Stimulated activated CD4-positive, alpha-beta T cell treated with anti-CD3 and anti-CD28 coated beads, TNF-alpha, amount 100 ng/mL, for 4 hours (primary cell): ENCODE measurements at places on chromosomes 6 and 20.
A peak's percentile ranks its signal among the peaks of the same experiment; 100 is the strongest.

DNA sequence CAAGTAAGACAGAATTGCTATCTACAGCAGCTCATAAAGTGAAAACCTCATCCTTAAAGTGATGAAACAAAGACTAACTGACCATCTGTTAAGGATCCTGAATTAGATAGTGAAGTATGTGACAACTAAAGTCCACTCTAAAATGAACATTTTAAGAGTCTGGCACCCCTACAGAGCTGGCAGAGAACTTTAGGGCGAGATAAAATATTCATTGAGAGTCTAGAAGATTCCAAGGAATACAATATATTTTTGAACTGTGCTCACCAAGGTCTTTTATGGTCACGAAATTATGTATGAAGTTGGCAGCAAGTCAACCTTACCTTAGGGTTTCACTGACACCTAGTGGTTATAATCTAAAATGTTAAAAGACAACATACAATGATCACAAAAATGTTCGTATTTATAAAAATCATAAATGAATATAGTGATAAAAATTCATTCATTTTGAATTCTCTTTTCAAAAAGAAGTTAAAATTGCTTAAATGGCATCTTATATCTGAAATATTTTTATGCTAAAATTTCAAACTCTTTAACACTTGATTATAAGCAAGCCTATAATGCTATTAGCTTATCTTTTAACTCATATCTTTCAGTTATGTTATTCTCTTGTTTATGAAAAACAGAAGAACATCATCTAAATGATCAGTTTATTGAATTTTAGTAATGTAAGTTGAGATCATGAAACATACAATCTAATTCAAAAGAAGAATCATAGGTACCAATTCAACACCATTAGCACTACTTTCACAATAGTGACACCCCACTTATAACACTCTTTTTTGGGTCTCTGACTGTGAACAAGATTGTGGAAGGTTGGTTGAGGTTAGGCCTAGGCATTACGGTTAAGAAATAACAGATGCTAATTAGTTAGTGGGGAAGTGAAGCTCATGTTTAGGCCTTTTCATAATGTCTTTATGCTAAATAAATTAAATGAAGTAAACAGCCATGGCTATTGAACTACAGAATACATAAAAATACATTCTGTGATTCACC lies 27.5 kb downstream of the RSPH3 start:
- DNase-seq = no peak

GRCh38 chr20:60822699-60823607 lies 429.1 kb upstream of the CDH4 start:
- DNase-seq = no peak

DNA sequence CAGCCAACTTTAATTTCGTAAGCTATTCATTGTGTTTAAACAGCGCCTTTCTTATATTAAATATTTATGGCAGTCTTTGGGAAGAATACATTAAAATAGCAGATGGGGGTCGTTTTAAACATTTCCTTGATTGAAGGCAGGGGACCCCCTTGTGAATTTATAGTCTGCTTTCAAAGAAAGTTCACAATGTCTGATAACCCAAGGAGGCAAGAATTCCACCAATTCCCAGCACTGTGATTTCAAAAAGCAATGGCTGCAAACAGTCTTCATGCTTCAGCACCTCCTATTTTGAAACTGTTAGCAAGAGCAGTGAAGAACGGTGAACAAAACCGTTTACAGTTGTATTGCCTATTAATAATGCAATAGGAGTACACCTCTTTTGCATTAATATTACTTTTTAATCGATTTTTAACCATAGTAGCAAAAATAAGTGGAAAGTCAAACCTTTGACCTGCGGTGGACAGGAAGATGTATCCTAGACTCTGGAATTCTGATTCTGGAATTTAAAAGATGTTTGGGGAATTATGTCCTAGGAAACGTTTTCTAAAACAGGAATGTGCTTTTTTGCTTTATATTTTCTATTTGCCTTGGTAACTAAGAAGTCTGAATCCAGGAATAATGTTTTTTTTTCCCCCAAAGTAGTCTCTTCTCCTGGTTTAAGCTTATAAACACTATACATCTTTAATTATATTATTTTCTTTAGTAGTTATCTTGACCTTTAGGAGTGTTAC lies 393.0 kb downstream of the CDKAL1 start:
- no peak for DNase-seq

DNA sequence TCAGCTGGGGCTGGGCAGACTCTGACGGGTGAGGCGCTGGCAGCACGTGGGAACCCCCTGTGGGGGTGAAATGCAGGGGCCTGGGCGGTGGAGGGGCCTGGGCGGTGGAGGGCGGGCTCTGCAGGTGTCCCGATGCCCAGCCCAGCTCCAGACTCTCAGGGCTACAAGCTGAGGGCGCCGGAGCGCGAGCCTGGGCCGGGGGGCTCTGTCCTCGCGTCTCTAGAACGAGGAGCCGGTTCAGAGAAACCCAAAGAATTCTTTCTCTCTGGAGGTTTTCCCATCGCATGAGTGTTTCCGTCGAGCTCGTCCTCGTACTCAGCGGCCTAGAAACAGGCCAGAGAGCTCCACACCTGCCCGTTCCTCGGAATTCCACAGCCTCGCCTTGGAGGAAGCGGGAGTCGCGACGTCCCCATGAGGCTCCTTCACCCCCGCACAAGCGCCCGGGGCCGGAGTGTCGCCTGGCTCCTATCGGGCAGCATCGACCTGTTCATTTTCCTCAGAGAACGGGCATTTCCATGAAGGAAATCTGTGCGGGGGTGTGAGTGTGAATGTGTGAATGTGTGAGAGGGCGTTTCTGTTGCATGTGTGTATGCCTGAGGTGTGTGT lies 76.9 kb downstream of the SMOC2 start:
- no peak for DNase-seq

- DNase-seq = no peak
These were observed 151.4 kb upstream of the TNFAIP3 start for GRCh38 chr6:137715589-137716045.

DNA sequence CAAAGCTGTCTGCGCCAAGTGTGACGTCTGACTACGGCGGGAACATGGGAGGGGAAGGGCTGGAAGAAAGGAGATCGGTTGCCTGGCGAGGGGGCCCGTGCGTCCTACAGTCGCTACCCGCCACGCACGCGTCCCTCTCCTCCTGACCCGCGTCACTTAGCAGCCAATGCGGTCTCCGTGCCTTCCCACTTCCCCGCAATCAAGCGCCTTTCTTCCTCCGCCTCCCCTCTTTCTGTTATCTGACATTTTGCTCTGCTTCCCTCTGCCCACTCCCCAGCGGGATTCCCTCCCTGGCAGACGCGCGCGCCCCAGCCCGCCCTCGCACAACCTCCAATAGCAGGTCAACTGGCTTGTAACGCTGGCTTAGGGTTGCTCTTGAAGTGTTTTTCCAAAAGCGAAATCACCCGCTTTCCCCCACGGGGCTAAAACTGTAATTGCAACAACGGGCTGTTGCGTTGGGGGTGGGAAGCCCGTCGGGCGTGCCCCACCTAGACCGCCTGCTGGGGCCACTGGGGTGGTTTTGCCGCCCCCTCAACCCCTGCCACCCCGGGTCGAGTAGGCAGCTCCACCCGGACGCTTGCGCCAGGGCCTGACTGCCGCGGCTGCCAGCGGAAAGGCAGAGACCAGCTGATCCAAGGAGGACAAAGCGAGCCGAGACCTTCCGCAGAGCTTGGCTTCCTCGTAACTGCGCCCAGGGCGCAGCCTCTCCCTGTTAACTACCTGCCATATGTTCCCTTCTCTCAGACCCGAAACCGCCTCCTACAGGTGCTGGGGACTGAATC lies 6.2 kb upstream of the SOX4 start:
- DNase-seq = no peak

- no peak for DNase-seq
These were observed 29.1 kb downstream of the PACSIN1 start for GRCh38 chr6:34494973-34495372.

DNA sequence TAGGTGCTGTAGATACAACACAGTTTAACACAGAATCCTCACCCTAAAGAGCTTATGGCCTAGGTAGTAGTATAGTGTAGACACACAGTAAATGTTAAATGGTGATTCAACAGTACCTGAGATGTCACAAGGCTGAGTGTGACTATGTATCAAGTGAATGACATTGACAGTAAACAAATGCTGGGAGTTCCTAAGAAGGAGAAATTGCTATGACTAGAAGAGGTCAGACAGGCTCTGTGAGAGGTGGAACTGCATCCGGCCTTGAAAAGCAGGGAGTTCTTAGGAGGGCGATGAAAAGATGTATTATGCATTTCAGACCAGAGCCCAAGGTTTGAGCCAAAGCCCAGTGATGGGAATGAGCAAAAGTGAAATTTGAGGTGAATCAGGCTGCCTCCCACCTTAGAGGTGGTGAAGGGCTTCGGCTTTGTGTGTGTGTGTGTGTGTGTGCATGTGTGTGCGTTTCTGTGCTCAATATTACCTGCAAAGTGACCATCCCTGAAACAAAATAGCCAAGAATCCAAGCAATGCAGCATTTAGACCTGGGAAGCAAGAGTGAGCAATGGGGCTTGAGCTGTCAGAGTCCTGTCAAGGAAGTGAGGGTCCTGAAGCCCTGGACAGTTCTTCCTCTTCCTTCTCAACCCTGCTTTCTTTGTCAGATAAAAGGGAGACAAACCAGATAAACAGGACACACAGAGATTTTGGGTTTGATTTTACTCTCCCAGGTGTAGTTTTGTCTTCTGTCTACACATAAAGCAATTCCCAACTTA lies 32.3 kb upstream of the CITED2 start:
- no peak for DNase-seq

DNA sequence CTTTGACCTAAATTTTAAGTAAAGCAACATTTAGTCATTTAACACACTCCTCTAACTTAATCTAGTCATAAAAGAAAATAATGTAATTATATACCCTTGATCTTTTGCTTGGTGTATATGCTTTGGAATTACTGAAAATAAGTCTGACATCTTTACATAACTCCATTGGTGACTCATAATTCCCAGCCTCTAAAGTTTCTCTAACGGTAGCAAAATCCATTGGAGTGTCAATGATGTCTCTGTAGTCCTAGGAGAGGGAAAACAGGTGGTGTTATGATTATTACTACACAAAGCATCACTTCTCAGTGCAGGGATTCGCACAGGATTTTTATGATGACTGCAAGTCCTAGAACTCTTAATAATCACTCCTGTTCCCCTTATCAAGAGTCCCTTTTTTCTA lies 80.2 kb downstream of the IRAK1BP1 start:
- DNase-seq = no peak

DNA sequence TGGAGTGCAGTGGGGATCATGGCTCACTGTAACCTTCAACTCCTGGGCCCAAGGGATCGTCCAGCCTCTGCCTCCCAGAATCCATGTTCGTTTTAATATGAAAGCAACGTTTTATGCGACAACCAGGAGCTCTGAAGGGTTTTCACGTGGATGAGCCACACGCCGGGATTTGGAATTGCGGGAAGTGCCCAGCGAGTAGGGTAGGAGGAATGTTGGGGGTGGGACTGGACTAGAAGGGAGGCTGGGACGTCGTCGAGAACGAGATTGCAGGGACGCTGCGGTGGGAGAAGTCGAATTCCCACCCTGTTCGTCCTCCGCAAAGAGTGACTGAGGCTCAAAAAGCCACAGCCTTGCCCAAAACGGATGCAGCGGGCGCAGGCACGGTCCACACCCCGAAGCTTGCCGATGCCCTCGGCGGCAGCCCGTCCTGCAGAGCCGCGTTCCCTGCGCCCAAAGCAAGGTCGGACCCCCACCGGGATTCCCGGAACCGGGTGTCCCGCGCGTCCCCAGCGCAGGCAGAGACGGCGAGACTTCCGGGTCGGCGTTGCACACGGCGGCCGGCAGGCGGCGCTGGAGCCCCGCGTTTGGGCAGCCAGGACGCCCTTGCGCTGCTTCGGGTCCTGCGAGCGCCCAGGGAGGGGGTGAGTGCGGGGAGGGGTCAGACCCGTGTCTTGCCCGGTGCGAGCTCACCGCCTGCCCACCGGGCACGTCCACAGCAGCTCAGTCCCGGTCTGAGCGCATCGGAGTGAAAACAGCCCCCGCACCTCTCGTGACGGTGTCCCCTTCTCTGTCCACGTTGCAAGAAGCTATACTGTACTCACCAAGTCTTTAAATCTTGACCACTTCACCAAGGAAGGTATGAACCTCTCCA lies 87.8 kb downstream of the DHX35 start:
- DNase-seq = peak; percentile 65

DNA sequence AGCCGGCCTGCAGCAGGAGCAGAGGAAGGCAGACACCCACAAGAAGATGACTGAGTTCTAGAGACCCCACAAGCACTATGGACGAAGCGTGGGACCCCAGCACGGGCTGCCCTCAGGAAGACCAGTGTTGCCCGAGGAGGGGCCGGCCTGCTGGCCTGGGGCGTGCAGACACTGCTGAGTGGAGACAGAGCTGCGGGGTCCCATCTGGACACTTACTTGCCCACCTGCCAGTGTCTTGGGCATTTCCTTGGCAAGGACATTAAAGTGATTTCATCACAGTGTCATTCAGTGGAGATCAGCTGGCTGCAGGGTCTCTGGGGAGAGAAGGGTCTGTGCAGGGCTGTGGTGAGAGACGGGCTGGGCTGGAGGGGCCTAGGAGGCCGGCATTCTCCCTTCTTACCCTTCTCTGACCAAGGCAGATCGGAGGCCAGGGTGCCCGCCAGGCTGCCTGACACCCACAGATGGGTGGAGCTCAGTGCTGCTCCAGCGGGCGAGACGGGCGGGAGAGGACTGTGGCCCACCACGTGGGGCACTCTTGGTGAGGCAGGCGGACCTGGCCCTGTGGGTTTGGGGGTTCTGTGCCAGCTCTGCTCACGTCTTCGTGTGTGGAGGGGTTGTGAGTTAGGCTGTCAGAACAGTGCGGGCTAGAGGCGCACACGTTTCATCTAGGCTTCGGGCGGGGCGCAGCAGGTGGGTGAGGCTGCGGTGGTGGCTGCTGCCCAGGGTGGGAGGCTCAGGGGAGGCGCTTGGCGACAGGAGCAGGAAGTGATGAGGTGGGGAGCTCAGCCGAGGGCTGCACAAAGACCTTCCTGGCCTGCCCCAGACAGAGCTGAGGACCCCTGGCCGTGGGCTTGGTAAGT lies at the start of gene LIME1:
LIME1 (plus strand) TSS at position 806 of the 860 bp plus-strand sequence. CDS start 886 bp downstream, outside the sequence.
- peak; percentile 51 for DNase-seq

GRCh38 chr6:164826831-164827468 lies 482.5 kb downstream of the C6orf118 start:
- DNase-seq = no peak

- no peak for DNase-seq
These were observed 147.5 kb upstream of the TCF21 start for GRCh38 chr6:133741375-133741861.

DNA sequence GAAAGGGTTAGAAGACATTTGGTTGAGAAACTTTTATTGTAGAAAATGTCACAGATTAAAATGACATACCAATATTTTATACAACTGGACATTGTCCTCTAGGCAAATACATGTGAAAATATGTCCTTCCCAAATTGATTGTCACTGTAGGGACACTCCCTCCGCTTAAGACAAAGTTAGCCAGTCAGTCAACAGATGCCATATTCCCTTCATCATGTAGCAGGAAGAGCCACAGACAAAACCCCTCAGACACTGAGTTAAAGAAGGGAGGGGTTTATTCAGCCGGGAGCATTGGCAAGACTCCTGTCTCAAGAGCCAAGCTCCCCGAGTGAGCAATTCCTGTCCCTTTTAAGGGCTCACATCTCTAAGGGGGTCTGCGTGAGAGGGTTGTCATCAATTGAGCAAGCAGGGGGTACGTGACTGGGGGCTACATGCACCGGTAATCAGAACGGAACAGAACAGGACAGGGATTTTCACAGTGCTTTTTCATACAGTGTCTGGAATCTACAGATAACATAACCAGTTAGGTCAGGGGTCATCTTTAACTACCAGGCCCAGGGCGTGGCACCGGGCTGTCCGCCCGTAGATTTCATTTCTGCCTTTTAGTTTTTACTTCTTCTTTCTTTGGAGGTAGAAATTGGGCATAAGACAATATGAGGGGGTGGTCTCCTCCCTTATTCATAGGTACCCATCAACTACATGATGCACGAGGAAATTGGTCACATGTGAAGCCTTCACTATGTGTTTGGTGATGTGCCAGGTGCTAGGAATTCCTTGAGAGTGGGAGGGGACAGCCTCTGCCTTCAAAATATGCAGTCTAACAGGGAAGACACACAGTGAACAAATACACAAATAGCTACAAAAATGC lies 155.7 kb upstream of the CDYL start:
- no peak for DNase-seq
